Activated T-helper 1 cell treated with Interleukin-2 at 50 U/mL for 16 hours (primary cell): ENCODE measurements at places on chromosomes 1 and 21.

DNA sequence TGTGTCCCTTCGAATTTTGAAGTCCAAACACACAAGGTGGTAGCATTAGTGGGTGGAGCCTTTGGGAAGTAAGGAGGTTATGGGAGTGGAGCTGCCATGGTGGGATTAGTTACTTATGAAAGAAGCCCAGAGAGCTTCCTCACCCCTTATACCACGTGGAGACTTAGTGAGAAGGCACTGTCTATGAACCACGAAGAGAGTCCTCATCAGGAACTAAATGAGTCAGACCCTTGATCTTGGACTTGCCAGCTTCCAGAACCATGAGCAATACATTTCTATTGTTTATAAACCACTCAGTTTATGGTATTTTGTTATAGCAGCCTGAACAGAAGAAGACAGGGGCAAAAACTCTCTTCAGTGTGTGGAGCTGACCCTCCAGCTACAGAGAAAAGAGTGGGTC is 259.3 kb upstream of the AJAP1 start:
- no peak for DNase-seq

DNA sequence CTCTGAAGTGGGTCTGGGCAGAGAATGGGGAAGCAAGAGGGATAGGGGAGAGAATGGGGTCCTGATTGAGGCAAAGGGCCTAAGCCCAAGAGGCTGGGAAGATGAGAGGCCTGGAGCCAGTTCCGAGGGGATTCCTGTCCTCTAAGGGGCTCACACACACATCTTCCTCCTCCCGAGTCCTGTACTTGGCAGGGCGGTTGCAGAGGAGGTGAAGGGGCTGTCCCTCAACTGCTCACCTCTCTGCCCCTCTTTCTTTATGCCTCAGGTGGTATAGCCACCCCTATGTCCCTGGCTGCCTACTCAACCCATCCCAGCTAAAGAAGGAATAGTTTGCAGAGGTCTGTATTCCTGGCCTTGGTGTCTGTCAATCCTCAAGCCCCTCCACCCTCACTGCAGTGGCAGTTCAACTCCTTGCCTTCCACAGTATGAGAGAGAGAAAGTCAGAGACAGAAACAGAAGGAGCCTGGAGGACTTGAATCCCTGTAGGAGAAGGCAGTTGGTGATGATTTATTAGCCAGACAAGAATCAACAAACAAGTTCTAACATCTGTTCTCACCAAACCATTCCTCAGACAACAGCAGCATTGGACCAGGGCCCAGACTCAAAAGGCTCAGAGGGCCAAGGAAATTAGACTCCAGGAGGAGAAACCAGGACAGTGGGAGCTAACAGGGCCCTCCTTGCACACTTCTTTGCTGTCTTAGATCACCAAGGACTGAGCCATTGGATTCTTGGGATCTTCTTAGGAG is 10.7 kb downstream of the SH2D2A start:
- no peak for DNase-seq

- no peak for DNase-seq
These were observed 239.4 kb downstream of the PLPP3 start for GRCh38 chr1:56339786-56340465.

GRCh38 chr1:232726048-232726779 is 79.0 kb upstream of the MAP10 start:
- DNase-seq = no peak

DNA sequence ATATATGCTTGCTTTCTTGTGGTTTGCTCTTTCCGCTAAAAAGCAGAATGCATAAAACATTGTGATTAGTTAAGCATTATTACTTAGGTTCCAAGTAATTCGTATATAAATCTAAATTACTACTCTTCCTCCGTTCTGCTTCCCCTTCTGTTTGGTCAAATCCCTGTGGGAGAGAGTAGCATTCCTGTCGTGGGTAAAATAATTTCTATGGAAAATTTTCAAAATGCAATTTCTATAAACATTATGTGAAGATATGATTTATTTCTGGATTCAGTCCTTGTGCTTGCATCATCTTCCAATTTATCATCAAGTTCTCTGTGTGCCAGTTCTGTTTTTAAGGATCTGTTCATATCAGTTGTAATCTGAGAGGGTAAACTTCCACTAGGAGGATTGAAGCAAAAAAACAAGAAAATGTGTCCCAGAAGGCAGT is 7.2 kb upstream of the WARS2 start:
- DNase-seq = no peak

GRCh38 chr1:26771285-26771642 is 16.5 kb upstream of the PIGV start:
- no peak for DNase-seq

DNA sequence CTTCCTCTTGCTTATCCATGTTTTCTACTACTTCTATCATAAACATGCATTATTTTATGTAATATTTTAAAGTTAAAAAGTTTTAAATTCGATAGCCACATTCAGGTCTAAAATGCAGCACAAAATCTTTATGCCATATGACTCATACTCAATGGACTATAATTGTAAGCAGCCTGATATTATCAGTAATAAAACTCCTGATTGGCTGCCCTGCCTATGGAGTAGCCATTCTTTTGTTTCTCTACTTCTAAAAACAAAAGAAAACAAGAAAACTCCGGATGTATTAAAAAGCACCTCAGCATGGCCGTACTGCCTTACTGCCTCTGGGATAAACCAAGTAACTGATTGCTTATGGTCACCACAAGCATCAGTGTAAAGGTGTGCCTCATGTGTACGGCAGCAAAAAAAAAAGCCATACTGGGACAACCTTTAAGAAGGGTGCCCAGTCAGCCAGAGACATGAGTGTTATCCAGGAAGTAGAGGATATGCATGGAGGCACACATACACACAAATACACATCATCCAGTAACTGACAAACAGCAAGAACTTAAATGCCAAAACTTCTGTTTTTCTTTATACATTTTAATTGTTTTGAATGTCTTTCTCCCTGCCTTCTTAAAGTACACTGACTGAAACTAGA is 9.2 kb downstream of the SLC35D1 start:
- no peak for DNase-seq

- DNase-seq = no peak
These were observed 14.1 kb downstream of the CNR2 start for GRCh38 chr1:23899070-23899469.

DNA sequence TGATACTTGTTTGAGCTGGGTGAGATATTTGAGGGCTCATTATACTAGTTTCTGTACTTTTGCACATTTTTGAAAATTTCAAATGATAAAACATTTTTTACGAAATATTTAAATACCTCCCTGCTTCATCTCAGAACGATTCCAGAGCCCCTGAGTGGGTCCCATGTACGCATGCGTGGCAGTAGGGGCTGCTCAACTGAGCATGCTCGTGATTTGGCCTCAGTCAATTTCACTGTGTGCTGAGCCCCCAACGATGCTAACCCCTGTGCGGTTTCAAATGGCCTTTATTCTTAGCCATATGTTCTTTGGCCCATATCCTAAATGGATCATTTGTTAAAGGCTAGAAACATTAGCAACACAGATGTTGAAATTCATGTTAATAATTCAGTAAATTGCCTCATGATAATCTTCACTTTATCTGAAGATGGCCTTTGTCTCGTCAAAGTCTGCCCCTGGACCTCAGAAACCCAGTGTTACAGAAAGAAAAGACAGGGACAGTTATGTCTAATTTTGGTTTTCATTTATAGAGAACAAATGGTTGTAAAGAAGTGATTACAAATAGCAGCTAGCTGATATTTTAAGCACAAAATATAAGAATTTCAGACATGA is 108.2 kb downstream of the MRPS6 start:
- DNase-seq = no peak

- DNase-seq = no peak
These were observed 12.1 kb upstream of the C8B start for GRCh38 chr1:56977910-56978309.

DNA sequence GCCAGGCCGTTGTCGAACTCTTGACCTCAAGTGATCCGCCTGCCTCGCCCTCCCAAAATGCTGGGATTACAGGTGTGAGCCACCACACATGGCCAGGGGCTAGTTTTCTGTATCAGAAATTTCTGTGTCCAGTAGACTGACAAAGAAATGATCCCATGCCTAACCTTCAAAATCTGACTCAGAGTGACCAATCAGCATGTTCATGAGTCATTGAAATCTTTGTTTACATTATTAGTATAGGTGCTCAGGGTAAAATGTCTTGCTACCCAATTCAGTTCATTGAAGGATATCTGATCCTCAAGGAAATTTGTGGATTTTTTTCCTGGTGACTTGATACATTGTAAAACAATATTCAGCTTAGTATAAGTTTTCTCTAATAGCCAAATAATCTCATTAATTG is 11.0 kb upstream of the LDLRAD2 start:
- DNase-seq = no peak

- no peak for DNase-seq
These were observed 3.6 kb downstream of the COL9A2 start for GRCh38 chr1:40313329-40313957.

GRCh38 chr1:43418858-43419257 is 29.2 kb downstream of the SZT2 start:
- DNase-seq = no peak

DNA sequence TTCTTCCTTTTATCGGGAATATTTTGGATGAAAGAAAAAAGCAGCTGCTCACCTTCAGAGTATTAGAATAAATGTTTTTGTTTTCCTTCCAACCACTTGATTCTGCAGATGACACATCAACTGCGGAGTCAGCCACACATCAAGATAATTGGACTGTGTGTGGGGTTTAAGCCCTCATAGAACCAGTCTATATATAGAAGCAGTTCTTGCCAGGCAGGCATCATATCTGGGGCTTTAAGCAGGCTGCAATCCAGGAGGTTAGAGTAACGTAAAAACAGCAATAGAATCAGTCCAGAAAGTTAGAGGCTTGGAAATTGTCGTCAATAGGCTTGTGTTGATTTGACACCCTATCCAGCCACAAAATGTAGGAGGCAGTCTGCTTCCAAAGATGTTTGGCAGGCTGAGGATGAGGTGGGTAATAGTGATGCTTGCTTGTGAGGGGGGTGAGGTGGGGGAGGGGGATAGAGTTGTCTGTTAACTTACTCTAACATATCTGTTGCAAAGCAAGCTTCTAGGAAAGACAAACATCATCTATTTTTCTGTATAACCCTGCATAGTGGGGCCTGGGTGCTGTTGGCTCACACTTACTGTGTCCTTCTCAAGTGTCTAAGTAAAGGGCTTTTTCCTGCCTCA is 64.8 kb downstream of the PEX14 start:
- no peak for DNase-seq

- peak; percentile 50 for DNase-seq
These were observed at the start of gene LRRC8D for GRCh38 chr1:89820422-89821321. Gene LRRC8D (plus strand): TSS chr1:89821032. CDS start chr1:89933069, 112,037 bp downstream.

- DNase-seq = no peak
These were observed 56.3 kb downstream of the HTR6 start for GRCh38 chr1:19720973-19721372.

GRCh38 chr1:234658138-234658537 is 48.2 kb upstream of the IRF2BP2 start:
- DNase-seq = no peak

DNA sequence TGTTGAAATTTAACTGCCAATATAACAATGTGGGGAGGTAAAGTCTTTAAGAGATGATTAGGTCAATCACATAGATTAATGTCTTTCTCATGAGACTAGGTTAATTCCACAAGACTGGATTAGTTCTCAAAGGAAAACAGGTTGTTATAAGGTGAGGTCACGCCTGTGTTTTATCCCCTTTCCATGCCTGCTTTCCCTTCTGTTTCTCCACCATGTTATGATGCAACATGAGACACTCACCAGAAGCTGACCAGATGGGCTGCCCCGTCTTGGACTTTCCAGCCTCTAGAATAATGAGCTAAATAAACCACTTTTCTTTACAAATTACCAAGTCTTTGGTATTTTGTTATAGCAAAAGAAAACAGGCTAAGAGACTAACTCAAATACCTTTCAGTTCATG is 70.8 kb downstream of the DDAH1 start:
- no peak for DNase-seq

- DNase-seq = no peak
These were observed 35.0 kb downstream of the GIPC2 start for GRCh38 chr1:78080767-78081166.

GRCh38 chr1:53336146-53336545 is 8.3 kb upstream of the LRP8 start:
- DNase-seq = no peak
